ENCODE measurements at places on chromosomes 1 and 21.
A peak's percentile ranks its signal among the peaks of the same experiment; 100 is the strongest.

DNA sequence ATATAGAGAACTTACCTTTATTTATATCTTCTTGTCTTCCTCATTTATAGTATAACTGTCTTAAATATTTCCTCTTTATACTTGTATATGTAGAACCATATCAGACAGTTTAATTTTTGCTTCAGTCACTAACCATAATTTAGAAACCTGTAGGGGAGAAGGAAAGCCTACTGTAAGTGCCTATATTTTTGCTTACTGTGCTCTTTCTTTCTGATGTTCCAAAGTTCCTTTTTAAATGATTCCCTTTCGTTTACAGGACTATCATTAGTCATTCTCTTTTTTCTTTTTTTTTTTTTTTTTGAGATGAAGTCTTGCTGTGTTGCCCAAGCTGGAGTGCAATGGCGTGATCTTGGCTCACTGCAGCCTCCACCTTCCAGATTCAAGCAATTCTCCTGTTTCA, 109.7 kb downstream of the CENPF start:
- no peak for DNase-seq

DNA sequence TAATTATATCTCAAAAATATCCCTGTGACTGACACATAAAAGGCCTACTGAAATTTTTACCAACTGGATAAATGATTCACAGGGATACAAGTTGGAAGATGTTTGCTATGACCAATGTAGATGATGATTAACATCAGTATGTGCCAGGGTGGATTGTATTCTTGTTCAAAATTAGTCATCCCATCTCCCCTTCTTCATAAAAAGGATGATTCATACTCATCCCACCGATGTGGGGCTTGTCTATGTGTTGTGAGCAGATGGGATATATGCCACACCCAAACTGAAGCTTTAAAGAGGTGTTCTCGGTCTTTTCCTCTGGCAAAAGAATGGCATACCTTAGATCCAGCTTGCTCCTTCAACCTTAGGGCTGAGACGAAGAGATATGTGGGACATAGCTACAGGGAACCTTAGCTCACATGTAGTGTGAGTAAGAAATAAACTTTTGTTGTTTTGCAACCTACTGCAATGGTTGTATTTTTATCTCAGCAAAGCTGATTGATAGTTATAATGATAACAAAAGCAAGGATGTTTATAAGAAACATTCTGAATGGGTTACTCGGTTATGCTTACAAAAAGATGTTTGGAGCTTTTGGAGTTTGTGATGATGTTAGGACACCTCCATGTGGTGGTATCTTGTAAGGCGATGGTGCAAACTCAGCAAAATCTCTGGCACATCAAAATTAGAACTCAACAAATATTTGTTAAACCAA, 29.4 kb downstream of the SPATA17 start:
- DNase-seq = peak; percentile 53

- no peak for DNase-seq
These were observed 22.2 kb downstream of the RUNX1 start for GRCh38 chr21:35026617-35027562.

DNA sequence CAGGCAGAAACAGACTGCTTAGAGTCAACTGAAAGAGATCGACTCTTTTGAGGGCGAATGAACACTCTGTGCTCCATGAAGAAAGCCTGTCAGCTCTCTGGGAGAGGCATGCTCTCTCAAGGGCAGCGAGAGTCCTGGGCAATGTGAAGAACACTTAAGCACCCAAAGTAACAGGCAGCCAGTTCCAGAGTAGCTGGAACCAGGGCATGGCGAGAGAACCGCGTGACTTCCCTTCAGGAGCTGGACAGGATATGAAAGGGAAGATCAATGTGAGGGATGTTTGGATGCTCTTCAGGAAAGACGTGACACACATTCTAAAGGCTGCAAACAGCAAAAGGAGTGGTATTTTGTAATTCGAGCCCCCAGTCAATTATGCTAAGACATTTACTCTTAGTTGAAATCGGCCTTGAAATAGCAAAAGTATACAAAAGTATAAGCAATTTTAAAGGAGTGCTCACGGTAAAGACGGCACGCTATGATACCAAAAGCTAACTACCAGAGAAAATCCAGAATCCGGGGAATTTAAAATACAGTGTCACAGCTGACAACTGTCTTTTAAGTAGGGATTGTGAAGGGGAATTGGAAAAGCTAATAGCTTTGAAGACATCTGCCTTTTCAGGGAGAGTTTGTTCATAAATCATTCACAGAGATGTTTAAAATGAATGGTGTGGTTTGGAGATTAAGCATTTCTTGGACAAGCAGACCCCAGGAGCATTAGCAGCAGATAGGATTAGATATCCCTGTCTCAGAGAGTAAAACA, 20.8 kb downstream of the ADAMTS5 start:
- DNase-seq = no peak

DNA sequence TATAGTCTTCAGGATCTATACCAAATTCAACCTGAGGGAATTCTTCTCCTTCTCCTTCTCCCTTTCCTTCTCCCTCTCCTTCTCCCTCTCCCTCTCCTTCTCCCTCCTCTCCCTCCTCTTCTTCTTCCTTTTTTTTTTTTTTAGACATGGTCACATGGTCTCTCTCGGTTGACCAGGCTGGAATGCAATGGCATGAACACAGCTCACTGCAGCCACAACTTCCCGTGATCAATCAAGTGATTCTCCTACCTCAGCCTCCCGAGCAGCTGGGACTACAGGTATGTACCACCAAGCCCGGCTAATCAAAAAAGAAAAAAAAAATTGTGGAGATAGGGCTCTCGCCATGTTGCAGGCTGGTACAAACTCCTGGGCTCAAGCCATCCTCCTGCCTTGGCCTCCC, 51.5 kb downstream of the DNAI4 start:
- DNase-seq = no peak

All from GM04503 (cell line).